Stimulated activated CD8-positive, alpha-beta memory T cell treated with anti-CD3 and anti-CD28 coated beads, Interleukin-2, amount 100 ng/mL, for 1 hour (primary cell): ENCODE measurements at places on chromosomes 5 and 9.

- no peak for DNase-seq
Measured at GRCh38 chr5:114237766-114238165, 124.1 kb upstream of the KCNN2 start.

- DNase-seq: no peak
Measured at GRCh38 chr9:108545436-108545835, 310.4 kb downstream of the ACTL7B start.

DNA sequence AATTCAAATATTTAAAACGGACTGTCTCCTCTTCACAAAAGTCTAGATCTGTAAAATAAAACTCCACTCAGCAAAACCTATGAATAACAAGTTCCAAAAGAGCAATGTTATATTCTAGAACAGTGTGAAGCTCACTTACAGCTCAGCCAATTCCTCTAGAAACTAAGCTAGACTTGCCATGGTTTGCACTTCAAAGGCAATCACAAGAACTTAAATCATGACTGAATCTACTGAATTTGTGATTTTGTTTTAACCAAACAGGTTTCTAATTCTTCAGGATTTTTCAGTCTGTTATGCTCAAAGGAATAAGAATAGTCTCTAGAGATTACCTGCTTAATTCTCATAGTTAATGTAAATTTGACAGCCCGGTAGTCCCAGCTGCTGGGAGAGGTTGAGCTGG lies 1.4 kb upstream of the PKD2L2 start:
- DNase-seq: no peak

- DNase-seq: no peak
Measured at GRCh38 chr9:134679616-134680392, 38.2 kb downstream of the COL5A1 start.

GRCh38 chr5:74991522-74991921 lies 60.8 kb downstream of the GCNT4 start:
- DNase-seq: no peak

- DNase-seq: no peak
Measured at GRCh38 chr5:74679966-74680365, 5.1 kb upstream of the HEXB start.

DNA sequence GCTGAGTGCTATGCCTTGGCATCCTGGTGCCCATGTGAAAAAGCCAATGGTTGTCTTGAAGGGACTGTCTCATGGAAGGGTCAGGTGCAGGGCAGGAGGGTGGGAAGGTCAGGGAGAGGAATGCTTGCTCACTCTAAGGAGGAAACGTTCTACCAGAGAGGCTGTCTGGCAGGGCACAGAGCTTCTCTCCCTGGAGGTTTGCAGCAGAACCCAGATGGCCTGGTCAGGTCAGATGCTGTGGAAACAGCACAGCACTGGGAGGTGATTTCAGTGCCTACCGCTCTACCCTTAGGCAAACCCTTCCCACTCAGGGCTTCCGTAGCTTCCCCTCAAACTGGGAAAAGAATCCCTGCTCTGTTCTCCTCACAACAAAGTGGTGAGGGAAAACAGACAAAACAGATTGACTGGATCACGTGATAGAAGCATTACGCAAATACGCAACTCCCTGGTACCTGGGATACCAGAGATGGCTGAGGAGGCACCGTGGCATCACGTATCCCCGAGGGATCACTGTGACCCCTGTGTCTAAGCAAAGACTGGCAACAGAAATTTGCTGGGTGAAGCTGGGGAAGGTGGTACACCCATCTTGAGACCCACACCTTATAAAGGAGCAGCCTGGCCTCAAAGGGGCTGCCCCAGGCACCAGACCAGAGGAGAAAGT lies 3.9 kb upstream of the MGAT1 start:
- no peak for DNase-seq

GRCh38 chr9:99419070-99419469 lies 197.0 kb downstream of the SEC61B start:
- DNase-seq: no peak

- no peak for DNase-seq
Measured at GRCh38 chr9:105658351-105658750, 3.9 kb upstream of the TAL2 start.
